Fibroblast of villous mesenchyme (primary cell): ENCODE measurements at places on chromosomes 5 and 9.

DNA sequence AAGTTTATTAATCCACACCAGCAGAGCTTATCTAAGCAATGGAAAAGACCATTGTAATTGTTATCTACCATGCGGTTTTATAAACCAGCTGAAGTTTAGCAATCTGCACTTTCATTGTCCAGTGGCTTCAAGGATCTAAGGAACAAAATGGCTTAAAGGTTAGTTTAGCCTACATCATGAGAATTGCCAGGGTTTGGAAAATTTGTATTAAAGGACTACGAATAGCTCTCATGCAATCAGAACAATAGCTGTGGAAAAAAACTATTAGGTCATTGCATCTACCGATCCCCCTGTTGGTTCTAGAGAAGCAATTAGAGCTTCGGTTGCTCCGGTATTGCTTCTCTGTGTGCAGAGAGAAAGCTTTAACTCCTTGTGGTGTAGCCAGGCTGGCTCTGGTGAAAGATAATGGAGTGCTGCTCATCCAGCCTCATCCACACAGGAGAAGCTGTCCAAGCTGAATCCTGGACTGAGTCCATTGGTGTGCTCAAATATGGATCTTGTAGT lies 86.3 kb upstream of the SLC12A2 start:
- no peak for DNase-seq

GRCh38 chr9:90900130-90900529 lies 98.5 kb downstream of the SYK start:
- DNase-seq = no peak

DNA sequence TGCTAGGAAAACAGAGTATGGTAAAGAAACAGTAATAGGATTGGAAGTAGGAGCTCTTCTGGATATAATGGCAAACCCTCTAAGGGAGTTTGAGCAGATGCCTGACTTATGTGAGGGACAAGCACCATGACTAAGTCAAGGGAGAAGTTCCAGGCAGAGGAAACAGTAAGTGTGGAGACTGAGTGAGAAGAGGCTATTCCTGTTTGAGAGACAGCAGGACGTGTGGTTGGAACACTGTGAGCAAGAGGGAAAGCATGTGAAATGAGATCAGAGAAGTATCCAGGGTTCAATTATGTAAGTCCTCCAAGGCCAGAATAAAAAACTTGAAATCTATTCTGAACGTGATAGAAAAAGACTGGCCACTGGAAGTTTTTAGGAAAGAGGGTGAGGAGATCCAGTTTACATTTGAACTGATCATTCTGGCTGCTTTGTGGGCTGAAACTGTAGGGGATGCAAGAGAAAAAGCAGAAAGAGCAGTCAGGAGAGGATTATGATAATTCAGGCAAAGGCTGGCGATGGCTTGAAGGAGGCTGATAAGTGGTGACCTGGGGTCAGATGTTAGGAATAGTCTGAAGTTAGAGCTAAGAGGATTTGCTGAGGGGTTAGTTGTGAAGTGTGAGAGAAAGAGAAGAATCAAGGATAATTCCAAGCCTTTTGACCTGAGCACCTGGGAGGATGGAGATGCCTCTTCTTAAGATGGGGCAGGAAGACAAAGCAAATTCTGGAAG lies 19.2 kb downstream of the DMAC1 start:
- DNase-seq = peak; percentile 56

- DNase-seq = no peak
Measured at GRCh38 chr5:179883163-179883562, 24.5 kb downstream of the TBC1D9B start.

DNA sequence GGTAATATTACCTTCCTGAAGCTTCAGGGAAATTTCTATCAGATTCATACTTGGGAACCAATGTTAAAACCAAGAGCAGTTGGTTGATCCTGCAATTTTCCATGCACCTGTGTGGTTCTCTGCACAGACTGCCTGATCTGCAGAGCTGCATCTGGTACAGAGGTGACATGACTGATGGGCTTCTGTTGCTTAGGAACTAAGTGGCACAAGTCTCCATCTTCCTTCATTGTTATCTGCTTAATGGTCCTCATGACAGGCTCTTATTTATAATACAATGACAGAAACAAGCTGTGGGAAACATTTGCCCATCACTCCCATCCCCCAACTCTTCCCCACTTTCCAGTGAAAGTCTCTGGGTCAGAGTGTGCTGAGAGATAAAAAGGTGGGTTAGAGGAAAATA lies 799.1 kb downstream of the TAF11L14 start:
- no peak for DNase-seq

DNA sequence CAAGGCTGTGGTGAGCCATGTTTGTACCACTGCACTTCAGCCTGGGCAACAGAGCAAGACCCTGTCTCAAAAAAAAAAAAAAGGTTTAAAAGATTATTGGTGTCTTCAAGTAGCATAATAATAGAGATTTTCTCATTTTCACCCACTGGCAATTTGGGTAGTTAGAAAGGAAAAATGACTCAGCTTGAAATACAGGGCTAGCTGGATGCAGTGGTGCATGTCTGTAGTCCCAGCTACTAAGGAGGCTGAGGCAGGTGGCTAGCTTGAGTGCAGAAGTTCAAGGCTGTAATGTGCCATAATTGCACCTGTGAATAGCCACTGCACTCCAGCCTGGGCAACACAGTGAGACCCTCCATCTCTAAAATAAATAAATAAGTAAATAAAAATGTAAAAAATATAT lies 111.1 kb downstream of the ARRDC3 start:
- DNase-seq = no peak

GRCh38 chr5:157431544-157432200 lies 28.3 kb upstream of the NIPAL4 start:
- peak; percentile 69 for DNase-seq

DNA sequence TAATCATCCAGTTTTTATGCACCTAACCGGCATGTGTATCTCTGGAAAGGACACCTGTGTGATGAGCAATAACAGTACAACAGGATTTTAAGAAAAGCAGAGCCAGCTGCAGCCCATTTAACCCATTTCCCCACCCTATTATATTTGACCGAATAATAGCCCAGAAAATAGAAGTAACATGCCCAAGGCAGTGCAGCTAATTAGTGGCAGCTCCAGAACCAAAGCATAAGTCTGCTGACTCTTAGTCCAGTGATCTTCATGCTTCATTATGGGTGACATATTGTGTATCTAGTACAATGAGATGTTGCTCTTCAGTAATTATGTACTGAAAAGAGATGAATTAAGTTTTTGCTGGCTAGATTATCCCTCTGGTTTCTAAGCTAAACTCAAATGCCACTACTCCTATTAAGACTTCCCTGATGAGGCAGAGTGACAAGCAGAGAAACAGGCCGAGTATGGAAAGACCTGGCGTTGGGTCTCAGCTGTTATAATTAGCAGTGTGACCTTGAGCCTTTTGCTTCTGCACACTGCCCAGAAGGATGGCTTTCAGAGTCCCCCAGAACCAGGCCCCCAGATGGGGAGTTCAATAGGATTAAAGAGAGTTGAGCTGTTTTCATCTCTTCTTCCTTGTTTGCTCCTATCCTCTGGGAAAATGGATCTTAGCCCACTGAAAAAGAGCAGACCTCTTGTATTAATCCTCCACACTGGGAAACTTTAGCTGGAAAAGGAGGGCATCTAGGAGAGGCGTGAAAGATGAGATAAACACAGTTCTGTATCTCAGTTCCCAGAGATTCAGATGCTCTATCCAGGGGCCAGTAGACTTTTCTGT lies 10.8 kb upstream of the C1QTNF3 start:
- DNase-seq = no peak

GRCh38 chr5:50352382-50352781 lies 88.7 kb downstream of the EMB start:
- DNase-seq = no peak

DNA sequence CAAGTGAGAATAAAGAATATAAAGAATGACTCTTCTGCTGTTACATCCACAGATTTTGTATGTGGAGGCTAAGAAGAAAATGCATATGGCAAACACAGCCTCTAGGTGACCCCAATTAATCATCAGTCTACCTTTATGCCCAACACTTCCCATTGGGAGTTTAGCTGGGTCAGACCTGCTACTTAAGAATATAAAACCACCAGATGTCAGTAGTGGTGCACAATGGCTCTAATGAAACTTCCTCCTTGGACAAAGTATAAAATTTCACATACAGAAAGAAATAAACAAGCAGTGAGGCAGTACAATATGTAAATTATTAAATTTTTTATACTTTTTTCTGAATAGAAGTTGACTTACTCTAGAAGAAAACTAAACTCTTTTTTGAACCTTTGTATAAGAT lies 539.9 kb downstream of the BRINP1 start:
- DNase-seq = peak; percentile 7

DNA sequence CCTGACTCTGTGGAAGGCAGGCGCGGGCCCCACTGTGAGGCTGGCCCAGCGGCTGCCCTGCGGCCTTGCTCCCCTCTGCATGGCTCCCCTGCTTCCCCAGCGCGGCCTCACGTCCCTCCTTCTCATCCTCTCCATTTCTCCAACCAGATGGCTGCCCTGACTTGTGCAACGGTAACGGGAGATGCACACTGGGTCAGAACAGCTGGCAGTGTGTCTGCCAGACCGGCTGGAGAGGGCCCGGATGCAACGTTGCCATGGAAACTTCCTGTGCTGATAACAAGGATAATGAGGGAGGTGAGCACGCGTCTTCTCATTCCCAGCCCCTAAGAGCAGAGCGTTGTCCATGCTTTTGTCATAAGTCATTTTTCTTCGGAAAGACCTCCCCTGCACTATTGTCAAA lies 129.0 kb upstream of the WWC1 start:
- no peak for DNase-seq
